Activated naive CD4-positive, alpha-beta T cell (primary cell): ENCODE measurements at places on chromosomes 1 and 21.

DNA sequence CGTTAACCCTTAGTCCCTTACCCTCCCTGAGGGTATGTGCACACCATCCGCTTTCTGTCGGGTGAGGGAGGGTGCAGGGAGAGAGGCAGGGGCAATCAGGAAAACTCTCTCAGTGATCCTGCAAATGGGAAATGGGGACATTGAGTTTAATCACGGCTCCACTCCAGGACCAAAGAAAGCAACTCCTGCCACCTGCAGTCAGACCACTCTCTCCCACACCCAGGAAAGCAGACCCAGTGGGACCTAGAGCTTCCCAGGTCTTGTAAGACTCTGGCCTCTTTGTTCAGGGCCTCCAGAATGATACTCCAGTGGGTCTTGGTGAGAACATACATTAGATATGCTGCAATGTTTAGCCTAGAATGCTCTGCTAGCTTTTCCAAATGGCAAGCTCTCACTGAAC, 71.5 kb downstream of the GNG12 start:
- no peak for DNase-seq

DNA sequence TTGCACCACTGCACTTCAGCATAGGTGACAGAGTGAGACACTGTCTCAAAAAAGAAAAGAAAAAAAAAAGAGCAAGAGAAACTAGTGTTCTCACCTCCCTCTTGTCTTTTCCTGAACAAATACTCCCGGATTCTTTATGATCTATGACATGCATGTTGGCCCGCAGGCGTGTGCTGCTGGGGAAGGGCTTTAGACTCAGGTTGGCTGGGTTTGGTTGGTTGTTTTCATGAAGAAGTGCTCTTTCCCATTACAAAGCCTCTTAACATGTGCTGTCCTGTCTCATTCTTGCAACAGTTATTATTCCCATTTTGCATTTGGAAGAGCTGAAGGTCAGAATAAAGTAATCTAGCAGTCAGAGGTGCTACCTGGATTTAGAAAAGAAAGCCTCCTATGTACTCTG, 79.5 kb downstream of the TRABD2B start:
- DNase-seq = no peak

DNA sequence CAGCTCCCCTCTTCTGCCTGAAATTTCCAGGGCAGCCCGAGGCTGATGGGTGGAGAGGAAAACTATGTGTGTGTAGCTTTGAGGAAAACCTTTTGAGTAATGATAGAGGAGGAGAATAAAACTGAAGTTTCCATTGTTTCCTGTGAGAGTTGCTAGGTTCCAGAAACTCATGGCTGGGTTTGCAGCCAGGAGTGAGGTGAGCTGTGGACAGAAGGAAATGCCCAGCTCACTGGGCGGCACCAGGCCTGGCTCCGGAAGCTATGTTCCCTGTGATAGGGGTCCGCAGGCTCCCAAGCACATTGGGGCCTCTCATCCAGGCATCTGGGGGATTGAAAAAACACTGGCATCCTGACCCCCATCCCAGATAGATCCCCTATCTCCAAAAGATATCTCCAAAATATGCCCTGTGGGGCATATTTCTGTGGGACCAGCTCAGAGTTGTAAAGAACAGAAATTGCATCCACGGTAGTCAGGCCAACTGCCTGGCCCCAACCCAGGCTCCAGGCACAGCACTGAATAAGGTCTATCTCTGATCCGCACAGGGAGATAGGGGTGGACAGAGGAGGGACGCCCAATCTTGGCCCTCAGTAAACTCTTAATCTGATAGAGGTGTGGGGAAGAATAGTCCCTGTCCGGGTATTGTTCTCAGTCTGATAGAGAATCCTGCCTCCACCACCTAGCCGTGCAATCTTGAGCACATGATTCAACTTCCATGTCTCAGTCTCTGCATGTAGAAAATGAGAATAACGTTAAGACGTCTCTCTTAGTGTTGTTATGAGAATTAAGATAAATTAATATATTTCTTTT, 1.8 kb upstream of the HSPG2 start:
- no peak for DNase-seq

- no peak for DNase-seq
Measured at GRCh38 chr1:194103101-194103500, 916.7 kb upstream of the B3GALT2 start.

DNA sequence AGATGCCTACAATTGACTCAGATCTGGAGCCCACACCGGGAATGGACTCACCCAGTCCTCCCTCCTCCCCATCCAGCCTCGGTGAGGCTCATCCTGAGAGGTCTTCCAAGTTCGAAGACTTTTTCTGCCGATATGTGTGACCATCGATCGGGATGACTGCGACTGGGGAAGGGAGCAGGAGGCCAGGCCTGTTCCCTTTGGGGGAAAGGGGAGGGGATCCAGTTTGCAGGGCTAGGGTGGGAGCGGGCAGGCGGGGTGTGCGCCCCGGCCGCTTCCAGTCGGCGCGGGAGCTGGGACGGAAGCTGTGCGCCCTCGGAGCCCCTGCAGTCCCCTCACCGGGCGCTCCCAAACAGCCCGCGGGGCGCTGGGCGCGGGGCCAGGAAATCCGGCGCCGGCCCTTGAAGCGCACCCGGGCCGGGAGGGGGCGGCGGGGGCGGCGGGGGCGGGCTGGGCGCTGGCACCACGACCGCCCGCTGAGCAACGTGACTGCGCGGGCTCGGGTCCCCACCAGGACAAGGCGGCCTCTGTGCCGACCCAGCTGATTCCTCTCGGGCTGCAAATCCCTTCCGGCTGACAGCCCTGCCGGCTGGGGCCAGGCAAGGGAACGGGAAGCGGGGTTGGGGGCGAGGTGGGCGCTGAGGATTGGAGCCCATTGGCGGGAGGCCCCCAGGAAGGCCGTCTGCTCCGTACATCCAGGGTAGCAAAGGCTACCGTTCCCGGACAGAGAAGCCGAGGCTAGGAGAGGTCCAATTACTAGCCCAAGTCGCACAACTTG, 103.9 kb downstream of the EBNA1BP2 start:
- DNase-seq = no peak
